ENCODE measurements at places on chromosomes 6 and 20.

GRCh38 chr20:19492116-19492515 is 265.9 kb upstream of the RIN2 start:
- no peak for DNase-seq

GRCh38 chr6:164507206-164507940 is 802.0 kb downstream of the C6orf118 start:
- no peak for DNase-seq

- no peak for DNase-seq
Measured at GRCh38 chr20:47972916-47973309, 187.6 kb upstream of the SULF2 start.

GRCh38 chr20:17518339-17519052 is 12.7 kb downstream of the BFSP1 start:
- DNase-seq = no peak

DNA sequence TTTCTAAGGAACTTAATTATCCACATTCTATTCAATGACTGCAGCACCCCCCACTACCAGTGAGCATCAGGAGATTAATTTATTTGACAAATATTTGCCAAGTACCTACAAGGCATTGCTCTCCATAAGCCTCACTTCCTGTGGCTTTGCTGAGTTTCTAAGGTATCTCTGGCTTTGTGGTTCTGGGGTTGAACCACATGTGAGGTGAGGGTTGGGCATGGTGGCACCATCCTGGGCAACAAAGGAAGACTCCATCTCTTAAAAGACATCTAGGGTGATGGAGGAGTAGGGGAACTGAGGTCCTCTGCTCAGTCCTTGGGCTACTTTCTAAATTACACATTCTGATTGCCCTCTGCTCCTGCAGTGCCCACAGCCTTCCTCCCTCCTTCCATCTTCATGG is 25.5 kb upstream of the WFDC2 start:
- DNase-seq = no peak

- no peak for DNase-seq
Measured at GRCh38 chr6:71103130-71103529, 146.3 kb upstream of the B3GAT2 start.

GRCh38 chr20:62955519-62956386 is 3.2 kb downstream of the SLC17A9 start:
- DNase-seq = no peak
